ENCODE measurements at places on chromosomes 3 and 15.

DNA sequence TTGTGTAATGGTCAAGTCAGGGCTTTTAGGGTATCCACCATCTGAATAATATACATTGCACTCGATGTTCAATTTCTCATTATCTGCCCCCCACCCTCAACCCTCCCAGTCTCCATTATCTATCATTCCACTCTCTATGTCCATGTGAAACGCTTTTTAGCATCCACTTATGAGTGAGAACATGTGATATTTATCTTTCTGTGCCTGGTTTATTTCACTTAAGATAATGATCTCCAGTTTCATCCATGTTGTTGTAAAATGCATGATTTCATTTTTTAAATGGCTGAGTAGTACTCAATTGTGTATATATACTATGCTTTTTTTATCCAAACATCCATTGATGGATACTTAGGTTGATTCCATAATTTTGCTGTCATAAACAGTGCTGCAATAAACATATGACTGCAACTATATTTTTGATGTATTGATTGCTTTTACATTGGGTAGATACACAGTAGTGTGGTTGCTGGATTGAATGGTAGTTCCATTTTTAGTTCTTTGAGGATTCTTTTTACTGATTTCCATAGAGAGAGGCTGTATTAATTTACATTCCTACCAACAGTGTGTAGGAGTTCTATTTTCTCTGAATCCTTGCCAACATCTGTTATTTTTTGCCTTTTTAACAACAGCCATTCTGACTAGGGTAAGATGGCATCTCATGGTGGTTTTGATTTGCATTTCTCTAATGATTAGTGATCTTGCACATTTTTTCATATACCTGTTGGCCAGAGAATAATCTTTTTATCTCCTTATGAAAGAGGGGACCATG lies 332.9 kb upstream of the TGFBR2 start:
- DNase-seq = no peak

GRCh38 chr15:39628144-39628508 lies 47.2 kb downstream of the THBS1 start:
- no peak for DNase-seq

GRCh38 chr3:183558495-183558894 lies 3.0 kb upstream of the KLHL6 start:
- DNase-seq = no peak

GRCh38 chr15:63601026-63601703 lies 4.0 kb downstream of the FBXL22 start:
- DNase-seq = peak; percentile 83

DNA sequence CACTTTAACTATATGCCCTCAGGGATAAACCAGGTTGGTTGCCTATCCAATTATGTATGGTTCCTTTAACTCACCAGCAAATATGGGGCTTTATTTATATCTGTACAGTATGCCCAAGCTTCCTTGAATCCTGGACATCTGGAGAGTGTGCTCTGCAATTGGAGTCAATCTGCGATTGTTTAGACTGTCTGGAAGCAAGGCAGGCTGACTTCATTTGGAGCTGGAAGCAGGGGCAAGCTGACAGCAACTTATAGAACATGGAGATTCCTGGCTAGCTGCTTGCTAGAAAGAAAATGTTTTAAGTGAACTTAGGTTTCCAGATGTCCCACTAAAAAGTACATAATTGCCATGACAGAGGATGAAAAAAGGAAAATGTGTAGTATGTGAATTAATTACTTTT lies 63.7 kb upstream of the TPRG1 start:
- DNase-seq = no peak

GRCh38 chr3:161403251-161403650 lies 31.9 kb upstream of the SPTSSB start:
- DNase-seq = no peak

GRCh38 chr3:188646592-188646991 lies 492.6 kb downstream of the LPP start:
- DNase-seq = no peak

DNA sequence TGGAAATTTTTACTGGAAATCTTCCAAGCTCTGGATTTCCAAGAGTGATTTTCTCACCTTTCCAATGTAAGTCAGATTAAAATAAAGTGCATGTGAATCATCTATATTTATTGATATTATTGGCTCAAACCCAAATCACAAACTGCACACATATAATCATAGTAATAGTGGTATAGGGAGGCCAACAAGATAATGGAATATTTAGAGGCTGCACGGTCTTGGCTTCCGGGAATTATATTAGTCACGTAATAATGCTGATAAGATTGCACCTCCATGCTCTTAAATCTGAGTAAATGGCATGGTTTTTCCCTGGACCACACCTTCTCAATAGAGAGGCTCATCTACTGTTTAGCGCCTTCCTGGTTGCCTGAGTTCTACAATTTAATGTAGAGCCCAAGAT lies 567.1 kb upstream of the NR2F2 start:
- no peak for DNase-seq

DNA sequence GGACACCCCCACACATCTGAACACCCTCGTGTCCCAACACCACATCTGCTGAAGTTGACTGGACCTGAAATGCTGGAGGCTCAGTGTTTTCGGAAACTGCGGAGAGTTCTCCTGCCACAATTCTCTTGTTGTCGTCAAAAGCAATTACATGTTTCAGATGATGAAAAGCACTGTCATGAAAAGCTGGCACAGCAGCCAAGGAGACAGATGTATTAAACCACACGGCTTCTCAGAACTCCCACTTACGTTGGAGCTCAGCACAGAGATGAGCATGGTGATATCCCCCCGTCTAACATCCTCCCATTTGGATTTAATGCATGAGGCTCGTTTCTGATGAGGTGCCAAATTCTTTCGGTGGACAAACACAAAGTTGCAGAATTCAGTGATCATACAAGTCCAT lies 180.1 kb downstream of the RORA start:
- DNase-seq = no peak

- no peak for DNase-seq
Measured at GRCh38 chr3:15470261-15470660, 42.9 kb downstream of the EAF1 start.

- DNase-seq = no peak
Measured at GRCh38 chr3:191363221-191363620, 32.9 kb upstream of the UTS2B start.

DNA sequence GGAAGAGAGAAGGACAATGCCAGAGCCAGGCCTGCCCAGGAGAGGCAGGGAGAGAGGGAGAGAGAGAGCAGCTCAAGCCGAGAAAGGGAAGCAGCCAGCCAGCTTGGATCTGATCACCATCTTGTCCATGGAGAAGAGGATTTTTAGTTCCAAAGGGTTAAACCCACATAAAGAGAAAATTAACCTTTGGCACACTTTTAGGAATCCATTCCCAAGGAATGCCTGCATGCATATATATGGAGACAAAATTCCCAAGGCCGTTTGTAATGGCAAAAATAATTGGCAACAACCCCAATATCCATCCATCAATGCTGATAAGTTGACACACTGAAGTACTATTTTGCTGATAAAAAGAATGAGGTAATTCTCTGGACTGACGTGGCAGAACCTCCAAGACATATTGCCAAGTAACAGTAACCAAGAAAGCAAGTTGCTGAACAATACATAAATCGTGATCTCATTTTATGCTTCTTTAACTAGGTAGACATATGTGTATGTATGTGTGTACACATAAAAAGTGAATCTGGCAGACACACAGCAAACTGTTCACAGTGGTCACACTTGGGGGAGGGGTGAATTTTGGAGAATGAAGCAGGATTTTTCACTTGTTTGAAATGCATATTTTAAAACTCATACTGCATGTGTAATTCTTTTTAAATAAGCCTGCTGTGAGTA lies 7.5 kb upstream of the STRA6 start:
- no peak for DNase-seq

DNA sequence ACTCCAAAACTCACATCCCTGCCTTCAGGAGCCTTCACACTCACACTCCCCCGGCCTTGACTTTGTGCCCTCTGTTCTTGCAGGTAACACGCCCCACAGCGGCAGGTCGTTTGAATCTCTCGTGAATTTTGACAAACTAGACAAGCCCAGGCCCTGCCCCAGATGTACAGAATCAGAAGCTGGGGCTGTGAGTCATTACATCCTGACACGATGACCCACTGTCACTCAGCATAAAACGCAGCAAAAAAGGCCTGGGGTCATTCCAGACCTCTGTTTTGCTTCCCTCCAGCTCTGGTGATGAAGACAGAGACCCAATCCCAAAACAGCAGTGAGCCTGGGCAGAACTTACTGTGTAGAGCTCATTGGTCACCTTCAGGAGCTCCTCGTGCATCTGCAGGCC lies 116.4 kb upstream of the RAD18 start:
- DNase-seq = no peak

- DNase-seq = no peak
Measured at GRCh38 chr3:157147099-157147803, 12.7 kb downstream of the CCNL1 start.

DNA sequence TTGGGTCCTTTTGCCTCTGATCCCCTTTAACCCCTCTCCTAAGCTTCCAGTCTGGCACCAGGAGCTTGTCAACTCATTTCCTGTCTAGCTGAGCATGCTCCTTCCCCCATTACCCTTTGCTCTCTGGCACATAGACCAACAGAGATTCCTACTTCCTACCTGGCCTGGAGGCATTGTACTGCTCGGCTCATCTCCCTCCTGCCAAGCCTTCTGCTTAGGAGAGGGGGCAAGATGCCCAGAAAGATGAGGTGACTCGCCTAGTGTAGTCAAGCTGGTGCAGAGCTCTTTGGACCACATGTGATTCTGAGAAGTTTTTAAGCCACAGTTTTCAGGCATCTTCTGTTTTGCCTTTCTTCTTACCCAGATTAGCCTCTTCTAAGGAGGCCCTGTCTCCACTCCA lies 95.4 kb downstream of the ZNF621 start:
- no peak for DNase-seq

DNA sequence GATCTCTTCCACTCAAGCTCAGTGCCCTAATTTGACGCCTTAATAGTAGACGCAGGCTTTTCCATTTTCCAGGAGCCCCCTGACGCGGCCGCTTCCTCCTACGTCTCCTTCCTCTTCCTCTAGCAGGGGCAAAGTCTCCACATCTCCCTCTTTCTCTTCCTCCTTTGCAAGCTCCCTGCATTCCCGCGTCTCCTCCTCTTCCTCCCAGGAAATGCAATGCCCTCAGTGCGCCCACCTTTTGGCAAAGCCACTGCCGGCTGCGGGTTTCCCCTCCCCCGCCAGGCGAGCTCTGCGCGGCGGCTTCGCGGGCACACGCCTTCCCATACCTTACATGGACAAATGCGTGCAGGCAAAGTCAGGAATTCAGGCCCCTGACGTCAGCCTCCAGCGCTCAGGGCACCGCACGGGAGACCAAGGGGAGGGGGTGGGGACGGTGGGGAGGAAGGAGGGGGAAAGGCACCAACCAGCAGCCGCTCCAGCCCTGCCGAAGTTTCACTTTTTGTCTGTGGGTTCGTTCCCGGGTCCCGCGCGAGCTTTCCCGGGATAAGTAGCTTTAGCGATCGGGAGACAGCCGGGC lies 432 bp upstream of the LPP start:
- peak; percentile 91 for DNase-seq

GRCh38 chr3:73427048-73427706 lies 197.6 kb downstream of the PDZRN3 start:
- DNase-seq = no peak

DNA sequence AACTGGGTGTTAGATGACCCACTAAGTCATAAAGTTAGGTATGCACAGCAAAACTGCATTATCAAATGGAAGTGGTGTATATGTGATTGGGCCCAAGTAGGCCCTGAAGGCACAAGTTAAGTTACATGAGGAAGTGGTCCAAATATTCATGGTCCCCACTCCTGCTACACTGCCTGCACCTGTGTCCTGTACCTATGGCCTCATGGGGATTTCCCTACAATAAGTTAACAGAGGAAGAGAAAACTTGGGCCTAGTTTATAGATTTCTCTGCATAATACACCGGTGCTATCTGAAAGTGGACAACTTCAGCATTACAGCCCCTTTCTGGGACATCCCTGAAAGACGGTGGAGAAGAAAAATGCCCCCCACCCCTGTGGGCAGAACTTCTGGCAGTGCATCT lies 41.5 kb downstream of the STRIT1 start:
- DNase-seq = no peak

DNA sequence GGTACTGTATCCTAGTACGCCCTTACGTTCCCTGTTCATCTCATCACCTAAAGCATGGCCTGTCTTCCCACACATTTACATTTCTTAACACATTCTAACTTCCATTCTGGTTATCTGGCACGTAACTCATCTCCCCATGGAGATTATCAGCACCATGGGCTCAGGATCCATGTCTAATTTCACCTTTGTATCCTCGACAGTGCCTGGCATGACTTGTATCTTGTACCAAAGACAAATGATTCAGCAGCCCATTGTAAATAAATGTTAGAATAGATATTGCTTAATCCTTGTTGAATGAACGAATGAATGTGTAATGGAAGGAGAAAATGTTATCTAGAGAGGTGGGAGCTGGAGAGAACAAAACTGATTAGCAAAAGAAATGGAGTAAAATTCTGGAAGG lies 69.7 kb upstream of the TPM1 start:
- DNase-seq = no peak

- no peak for DNase-seq
Measured at GRCh38 chr3:24185738-24186384, 240.8 kb downstream of the NR1D2 start.

DNA sequence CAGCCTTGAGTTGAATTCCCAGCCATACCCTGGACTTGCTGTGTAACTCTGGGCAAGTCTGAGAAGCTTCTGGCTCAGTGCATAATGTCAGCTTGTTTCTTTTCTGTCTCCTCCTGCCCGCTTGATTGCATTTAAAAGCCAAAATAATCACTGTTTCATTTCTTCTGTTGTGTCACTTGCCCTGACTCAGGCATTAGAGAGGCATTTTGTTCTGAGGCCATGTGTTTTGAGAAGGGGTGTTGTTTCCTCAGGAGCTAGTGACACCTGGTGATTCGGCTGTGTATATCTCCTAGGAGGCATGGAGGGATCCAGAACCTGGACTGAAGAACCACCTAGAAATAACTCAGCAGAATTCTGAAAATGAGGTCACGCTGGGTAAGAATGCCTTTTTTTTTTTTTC lies 16.0 kb downstream of the WDR73 start:
- DNase-seq = no peak

- no peak for DNase-seq
Measured at GRCh38 chr3:32508711-32509110, 6.1 kb upstream of the CMTM6 start.

DNA sequence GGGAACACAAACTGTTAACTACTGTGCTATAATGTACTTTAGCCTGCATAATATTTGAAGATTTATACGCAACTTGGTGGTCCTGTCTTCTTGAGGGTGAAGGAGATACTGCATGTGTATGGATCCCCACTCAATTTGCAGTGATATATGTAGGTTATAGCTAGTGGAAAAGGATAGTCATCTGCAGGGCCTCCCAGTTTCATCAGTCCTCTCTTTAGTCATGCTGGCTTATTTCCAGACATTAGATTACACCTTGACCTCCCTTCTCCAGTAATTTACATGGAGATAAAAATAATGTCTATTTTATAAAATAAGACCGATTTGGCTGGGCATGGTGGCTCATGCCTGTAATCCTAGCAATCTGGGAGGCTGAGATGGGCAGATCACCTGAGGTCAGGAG lies 3.7 kb downstream of the NR1D2 start:
- DNase-seq = no peak
